ENCODE measurements at places on chromosomes 3 and 15. TPM values are rescaled to one million over a fixed set of nuclear protein-coding genes. Genes with fewer than 3 reads are reported as not detected.
A peak's percentile ranks its signal among the peaks of the same experiment; 100 is the strongest.

DNA sequence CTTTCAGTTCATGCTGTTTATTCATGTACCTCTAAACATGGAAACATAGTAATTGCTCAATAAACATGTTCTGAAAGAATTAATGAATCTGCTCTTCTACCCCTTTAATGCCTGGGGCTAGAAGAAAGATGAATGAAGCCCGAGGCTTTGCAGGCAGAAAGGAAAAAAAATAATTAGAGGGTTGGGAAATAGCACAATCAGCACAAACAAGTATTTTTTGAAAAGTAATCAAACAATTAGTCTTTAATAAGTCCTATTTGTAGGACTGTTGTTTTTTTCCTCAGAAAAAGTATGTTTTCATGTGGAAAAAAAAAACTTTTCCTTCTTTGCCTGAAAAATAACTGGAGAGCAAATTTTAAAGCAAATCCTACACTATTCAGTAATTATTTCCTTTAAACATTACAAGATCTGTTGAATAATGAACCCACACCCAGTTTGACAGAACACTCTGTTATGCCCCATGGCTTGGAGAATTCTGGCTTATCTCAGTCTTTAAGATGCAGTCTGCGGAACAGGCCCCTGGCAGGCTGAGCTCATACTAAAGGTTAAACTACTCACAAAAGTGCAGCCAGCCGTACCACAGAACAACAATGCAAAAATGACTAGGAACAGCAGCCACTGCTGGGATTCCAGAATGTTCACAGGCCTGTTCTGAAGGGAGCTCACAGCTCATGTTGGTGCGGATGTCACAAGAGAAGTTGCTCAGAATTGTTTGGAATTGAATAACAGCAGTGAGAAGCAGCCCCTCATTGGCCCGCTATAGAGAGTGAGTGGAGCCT lies 79.2 kb downstream of the ABI3BP start:
- DNase-seq: peak; percentile 98

The PLA2G4F gene
- 2.1 TPM for total RNA-seq

DNA sequence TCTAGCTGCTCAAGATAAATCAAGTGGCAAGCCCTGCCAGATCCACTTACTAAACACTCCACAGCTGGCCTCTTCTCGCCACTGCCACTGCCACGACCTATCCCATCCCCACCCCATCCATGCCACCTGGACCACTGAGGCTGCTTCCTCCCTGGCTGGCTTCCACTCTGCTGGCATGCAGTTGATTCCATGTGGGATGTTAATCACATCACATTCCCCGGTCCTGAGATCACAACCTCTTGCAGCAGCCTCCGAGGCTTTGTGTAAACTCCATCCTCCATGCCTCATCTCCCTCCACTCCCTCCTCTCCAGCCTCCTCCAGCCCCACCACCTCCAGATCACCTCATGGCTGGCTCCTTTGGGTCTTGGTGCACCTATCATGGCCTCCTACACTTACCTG lies 7.7 kb downstream of the NCKIPSD start:
- no peak for DNase-seq

The PLEKHO2 gene
- total RNA-seq: 8.7 TPM

The ATP8B4 gene
- total RNA-seq: 0.30 TPM

DNA sequence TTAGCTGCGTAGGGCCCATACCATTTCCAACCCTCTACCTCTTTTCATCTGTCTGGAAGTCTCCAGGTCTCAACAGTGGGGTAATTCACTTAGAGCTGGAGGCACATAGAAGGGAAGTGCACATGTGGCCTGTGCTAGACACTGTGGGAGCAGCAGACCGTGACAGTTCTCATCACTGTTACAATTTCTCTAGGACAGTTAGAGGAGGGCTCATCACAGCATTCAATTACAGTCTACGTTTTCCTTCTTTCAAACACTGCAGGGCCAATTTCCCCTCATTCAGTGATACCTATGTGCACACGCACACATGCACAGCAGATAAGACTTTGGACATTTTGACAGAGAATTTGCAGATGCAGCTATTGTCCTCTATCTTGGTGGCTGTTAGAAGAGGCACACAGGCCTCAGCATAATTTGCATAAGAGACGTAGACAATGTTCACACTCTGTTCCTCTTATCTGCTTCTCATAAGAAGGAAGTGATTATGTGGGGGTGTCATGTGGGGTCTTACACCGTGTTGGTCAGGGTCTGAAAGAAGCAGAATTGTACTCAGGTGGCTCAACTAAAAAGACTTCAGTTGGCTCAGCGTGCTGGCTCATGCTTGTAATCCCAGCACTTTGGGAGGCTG lies 12.6 kb upstream of the HRG start:
- DNase-seq: no peak

The OXTR gene
- total RNA-seq: 6.9 TPM

- no peak for DNase-seq
Observed at GRCh38 chr3:31114929-31115283, 220.4 kb upstream of the GADL1 start.

- peak; percentile 58 for DNase-seq
Observed at GRCh38 chr3:196563721-196564225, 4.6 kb downstream of the WDR53 start.

DNA sequence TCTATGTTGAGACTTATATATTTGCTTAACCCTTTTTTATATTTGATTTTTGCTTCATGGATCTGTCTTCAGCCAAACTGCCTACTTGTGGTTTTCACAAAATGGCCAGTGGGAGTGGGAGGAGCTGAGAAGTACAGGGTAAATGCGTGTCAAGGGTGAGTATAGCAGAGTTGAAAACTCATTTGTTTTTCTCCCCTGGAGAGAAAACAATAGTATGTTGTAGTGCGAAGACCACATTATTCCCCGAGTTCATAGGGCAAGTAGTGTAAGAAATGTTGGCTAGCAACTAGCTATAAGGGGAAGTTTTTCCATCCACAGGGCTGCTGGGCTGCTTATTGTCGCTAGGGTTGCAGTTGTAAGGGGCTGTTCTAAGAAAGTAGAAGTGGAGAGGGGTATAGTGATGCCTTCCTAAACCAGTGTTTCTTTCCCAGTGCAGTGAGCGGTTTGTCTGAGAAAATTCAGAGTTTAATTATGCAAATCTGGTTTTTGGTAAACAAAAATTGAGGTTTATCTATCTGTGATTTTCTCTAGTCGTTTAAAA lies 153.8 kb upstream of the AZI2 start:
- DNase-seq: no peak

- DNase-seq: peak; percentile 55
Observed at GRCh38 chr3:120566243-120566975, 29.7 kb upstream of the NDUFB4 start.

GRCh38 chr3:26560081-26560480 lies 62.5 kb upstream of the LRRC3B start:
- no peak for DNase-seq

The COL6A5 gene
- total RNA-seq: under 0.01 TPM

DNA sequence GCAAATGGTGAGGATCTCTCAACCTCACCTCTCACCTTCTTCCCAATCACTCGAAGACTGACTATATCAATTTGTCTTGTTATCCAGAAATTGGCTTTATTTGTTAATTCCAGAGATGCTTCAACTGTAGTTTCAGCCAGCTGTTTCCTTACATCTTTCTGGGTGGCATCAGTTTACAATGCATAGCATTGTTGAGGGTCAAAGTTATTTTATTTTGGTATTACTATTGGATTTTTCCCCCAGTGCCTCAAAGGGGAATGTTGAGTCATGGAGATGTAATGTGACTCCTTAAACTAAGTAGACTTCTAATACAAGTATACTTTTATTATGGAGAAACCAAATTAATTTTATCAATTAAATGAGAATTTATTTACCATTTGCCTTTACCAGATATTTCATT lies 351.6 kb downstream of the TIGIT start:
- no peak for DNase-seq

- no peak for DNase-seq
Observed at GRCh38 chr15:70154718-70155347, 57.1 kb upstream of the TLE3 start.

DNA sequence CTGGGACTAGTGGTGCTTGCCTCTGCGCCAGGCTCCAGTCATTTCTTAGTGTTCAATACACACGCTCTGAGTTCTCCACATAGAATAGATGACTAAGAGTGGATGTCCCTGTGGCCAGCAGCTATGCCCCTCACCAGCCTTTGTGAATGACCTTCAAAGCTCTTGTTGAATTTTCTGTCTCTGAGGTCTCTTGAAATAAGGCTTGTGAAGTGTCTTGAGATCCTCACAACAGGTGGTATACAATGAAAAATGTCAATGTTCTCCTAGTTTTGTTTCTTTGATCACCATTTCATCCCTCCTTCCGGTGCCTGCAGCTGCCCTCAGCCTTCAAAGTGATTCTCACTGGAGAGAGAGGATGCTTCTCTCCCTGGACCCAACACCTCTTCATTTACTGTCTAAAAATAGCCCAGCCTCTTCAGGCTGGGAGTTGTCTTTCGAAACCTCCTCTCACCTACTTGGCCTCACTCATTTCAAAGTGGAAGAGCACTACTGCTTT lies 5.4 kb downstream of the MAPKBP1 start:
- DNase-seq: no peak

DNA sequence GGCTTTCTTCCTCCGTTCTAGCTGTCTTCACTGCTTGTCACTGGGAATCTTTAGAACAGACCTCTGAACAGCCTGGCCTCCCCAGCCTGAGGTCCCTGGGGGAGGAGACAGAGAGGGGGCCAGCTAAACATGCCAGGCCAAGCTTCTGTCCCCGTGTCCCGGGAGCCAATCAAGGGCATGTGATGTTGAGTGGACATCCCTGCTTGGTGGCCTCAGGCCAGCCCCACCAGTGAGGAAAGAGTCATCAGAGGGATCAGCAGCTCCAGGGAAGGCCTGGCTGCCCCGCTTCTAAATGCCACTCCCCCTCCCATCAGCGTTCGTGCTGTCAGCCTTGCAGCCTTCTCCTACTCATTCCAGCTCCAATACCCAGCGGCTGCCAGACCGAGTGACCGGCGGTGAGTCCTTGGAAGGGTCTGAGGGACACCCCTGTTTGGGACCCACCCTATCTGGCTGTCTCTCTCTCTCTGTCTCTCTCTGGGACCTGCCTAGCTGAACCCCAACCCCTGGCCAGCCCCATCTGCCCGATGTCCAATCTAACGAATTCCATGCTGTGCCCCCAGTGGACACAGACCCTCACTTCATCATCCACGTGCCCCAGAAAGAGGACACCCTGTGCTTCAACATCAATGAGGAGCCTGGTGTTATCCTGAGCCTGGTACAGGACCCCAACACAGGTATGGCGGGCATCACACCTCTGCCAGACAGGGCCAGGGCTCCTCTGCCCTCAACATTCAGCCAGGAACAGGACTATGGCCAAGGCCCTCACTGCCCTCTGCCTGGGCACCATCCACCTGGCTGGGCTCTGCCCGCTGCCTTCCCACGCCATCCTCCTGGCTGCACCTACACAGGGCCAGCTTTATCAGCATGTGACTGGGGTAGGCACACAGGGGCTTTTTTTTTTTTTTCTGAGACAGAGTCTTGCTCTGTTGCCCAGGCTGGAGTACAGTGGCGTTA lies 6.6 kb upstream of the ITIH3 start:
- DNase-seq: no peak

- no peak for DNase-seq
Observed at GRCh38 chr15:88049506-88049905, 207.0 kb downstream of the NTRK3 start.

DNA sequence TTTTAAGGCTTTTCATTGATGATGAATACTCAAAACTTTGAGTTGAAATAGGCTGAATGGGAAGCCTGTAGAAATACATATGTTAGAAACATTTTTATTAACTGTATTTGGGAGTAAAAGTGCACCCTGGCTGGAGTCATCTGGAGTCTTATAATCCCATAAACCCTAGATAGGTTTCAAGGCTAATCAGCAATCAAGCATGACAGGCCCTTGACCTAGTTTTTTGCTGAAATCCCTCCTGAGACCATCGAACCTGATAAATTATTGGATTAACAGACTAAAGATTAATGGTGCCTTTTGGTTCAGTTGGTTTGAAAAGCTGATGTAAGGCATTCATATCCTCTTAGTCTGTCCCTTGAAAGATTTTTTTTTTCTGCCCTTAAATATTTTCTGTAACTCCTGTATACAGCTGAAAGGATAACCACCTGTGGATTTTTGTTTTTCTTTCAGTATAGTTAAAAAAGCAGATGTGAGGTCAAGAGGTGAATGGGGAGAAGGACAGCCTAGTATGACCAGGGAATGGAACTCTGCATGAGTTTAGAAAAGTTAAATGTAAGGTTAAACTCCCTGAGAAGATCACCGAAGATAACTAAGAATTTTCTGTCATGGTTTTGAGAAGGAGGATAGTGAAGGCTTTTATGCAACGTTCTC lies 69.4 kb upstream of the STXBP5L start:
- no peak for DNase-seq

DNA sequence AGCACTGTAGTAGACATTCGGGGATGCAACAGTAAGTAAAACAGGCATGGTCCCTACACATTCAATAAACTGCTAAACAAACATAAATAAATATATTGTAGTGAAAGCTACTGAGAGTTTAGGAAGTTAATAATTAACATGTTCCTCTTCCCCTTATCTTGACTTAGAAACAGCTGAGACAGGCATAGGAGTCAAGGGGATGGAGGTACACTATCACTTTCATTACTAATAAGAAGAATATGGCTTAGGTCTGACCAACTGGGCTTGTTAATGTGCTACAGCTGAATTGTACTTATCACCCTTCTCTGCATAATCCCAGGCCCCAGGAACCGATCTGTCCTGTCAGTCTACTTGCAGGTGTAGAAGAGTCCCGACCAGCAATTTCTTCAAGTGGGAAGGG lies 116.3 kb upstream of the DAZL start:
- no peak for DNase-seq

- no peak for DNase-seq
Observed at GRCh38 chr3:46670891-46671427, 22.5 kb downstream of the ALS2CL start.

- no peak for DNase-seq
Observed at GRCh38 chr3:37924453-37924852, 62.8 kb downstream of the CTDSPL start.

The ARL6IP5 gene
- 160 TPM for total RNA-seq

The FOXB1 gene
- not detected for total RNA-seq

DNA sequence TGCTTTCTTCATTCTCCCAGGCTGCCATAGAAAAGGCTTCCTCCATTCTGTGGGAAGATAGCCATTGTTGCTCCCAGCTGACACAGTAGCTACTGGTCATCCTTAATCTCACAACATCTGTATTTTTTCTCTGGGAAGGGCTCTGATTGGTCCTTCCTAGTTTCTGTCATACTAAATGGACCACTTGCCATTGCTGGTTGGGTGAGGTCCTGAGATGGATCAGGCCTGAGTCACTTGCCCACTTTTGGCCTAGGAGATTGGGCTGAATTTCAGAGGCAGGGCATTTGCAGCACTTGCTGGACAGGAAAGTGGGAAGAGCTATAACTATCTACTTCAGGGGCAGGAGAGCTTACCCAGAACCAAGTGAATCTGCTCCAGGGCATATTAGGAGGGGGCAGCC lies 106.5 kb upstream of the PROK2 start:
- DNase-seq: no peak

- DNase-seq: peak; percentile 74
Observed at GRCh38 chr3:123085293-123085931, 18.6 kb downstream of the PDIA5 start.

GRCh38 chr3:195095035-195095703 lies 175.8 kb downstream of the XXYLT1 start:
- DNase-seq: no peak

- no peak for DNase-seq
Observed at GRCh38 chr3:82494977-82495489, 733.6 kb upstream of the GBE1 start.

The BDH1 gene
- 6.6 TPM for total RNA-seq
